ENCODE measurements at places on chromosomes 2 and 18.

DNA sequence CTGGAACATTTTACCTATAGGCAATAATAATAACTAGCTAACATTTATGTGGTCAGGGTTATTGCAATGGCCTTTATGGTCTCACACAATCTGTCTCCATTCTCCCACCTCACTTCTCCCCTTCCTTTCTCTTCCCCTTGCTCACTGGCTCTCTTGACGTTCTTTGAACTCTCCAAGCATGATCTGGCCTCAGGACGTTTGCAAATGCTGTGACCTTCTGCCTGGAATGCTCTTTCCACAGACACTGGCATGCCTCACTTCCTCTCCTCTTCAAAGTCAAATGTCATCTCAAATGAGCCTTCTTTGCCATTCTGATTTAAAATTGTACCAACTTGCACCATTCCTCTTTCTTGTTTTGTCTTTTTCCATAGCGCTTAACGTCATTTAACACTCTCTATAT lies 25.3 kb upstream of the GCG start:
- DNase-seq, result no peak

GRCh38 chr2:151766437-151767153 lies 32.3 kb upstream of the NEB start:
- peak; percentile 25 for DNase-seq

DNA sequence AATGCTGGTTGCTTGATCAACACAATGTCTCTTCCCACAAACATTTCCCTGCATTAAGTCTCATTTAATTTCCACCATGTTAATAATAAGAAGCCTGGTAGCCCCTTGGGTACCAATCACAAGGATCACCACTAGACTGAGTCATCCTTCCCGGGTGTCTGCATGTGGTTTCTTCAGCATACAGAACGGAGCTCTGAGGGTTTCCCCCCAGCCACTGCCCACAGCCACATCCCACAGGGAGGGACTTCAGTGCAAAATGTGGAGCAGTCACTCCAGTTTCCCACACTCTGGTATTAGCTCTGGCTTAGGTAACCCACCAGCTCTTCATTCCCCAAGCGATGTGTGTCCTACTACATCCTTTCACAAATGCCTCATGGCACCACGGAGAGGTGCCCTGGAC lies 42.7 kb upstream of the POLE4 start:
- peak; percentile 66 for DNase-seq

GRCh38 chr2:6372317-6372901 lies 493.3 kb downstream of the CMPK2 start:
- peak; percentile 90 for DNase-seq

Measured in iris pigment epithelial cell (primary cell).